H1 (cell line): ENCODE measurements at places on chromosomes 3 and 15. TPM values are rescaled to one million over a fixed set of nuclear protein-coding genes. Genes with fewer than 3 reads are reported as not detected.
A peak's percentile ranks its signal among the peaks of the same experiment; 100 is the strongest.

- DNase-seq: peak; percentile 27
Observed at GRCh38 chr15:29018120-29018805, 132.5 kb downstream of the APBA2 start.

DNA sequence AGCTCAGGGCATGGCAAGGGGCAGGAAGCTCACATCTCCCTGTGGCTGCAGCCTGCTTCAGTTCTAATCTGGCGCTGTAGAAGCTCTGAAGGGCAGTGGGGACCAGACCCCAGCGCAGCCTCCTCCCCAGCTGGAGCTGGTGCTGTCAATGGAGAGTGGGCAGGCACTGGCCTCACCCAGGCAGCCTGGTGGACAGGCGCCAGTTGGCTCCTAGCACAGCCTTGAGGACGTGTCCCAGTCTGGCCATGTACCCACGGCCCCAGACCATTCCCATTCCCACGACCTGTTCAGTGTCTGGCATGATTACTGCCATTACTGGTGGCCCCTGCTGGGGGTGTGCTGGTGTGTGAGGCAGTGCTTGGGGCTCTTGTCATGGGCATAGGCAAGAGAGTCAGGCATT is 16.3 kb downstream of the TYRO3 start:
- DNase-seq: no peak

DNA sequence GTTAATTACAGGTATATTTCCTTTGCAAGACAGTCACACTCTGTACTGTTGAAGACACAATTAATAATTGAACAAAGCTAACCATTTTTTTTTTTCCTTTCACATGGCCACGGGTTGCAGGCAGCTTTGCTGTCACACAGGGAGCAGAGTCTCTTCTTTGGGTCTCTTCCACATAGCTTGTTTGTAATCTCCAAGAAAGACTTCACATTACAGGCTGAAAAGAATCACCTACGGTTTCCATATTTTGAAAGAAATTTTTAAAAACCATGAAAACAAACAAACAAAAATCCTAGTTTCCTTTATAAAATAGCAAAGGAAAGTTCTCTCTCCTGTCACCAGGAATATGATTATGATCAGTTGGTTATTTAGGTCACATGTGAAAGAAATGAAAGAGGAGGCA is 392.6 kb downstream of the GAP43 start:
- DNase-seq: no peak

TEX55 gene
- total RNA-seq: not detected in 2 replicates

GRCh38 chr3:4231041-4231440 is 72.1 kb upstream of the SETMAR start:
- no peak for DNase-seq
